ENCODE measurements at places on chromosomes 3 and 15. TPM values are rescaled to one million over a fixed set of nuclear protein-coding genes. Genes with fewer than 3 reads are reported as not detected.

The DNAH1 gene
- total RNA-seq: 0.74 TPM

The GOLGA6D gene
- total RNA-seq: not detected

The CTXND1 gene
- total RNA-seq: not detected

The COL8A1 gene
- 5.2 TPM for total RNA-seq

The CPNE4 gene
- total RNA-seq: not detected

DNA sequence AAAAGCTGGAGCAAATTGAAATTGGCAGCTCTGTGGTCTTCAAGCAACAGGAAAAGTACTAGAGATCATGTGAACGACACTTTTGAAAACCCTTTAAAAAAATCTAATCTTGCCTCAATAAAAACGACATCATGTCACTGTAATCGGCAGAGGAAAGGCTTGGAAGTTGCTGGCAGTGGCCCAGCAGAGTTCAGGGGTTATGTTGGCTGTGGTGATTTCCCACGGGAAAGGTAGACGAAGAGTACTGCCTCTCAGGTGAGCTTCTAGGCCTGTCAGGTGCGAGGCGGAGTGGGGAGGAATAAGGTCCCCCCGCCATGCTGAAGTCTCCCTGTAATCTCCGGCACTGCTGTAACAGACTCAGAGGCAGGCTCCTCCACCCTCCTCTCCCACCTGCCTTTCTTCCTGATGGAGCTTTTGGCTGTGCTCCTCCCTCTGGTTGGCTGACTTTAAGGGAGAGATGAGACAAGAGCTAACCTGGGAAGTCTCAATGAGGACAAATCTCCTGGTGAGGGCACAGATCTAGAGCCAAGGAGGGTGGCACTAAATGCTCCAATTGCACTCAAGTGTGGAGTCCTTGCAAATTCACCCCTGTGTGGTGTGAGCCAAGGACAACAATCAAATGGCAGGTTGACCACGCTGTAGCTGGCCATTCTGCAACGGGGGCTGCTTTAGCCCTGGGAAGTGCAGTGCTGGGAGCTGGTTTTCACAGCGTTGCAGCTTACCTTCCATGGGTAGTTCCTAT, 18.7 kb upstream of the HES1 start:
- DNase-seq: no peak

DNA sequence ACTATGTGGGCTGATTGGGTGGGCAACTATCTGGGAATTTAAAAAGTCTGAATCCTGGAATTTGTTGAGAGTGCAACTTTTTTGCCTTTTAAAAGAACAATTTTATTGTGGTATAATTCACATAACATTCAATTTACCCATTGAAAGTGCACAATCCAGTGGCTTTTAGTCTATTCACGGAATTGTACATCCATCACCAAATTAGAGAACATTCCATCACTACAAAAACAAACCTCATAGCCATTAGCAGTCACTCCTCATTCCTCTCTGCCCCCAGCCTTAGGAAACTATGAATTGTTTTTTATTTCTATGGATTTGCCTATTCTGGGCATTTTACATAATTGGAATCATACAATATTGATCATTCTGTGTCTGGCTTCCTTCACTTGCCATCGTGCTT, 101.8 kb upstream of the ALDH1A3 start:
- DNase-seq: no peak

GRCh38 chr3:10387881-10388609, 67.1 kb upstream of the SEC13 start:
- no peak for DNase-seq

- no peak for DNase-seq
Measured at GRCh38 chr3:112779558-112780480, 66.8 kb downstream of the CD200R1L start.

DNA sequence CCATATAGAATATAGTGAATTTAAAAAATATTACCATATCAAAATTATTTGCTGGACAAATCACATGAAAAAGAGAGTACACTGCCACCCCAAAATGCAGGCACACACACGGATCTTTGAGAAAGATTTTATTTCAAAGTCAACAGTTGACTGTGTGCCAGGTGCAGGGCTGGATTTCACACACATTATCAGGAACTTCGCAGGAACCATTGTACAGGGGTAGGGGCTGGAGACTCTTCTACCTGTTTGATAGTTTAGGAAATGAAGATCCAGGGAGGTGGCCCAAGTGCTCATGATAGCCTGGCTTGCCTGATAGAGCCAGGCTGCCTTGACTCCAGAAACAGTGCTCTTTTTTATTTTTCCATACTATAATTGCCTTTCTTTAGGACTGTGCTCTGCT, 54.2 kb downstream of the IL1RAP start:
- DNase-seq: peak; percentile 4

- DNase-seq: no peak
Measured at GRCh38 chr15:79657722-79658121, 225.6 kb downstream of the MINAR1 start.

DNA sequence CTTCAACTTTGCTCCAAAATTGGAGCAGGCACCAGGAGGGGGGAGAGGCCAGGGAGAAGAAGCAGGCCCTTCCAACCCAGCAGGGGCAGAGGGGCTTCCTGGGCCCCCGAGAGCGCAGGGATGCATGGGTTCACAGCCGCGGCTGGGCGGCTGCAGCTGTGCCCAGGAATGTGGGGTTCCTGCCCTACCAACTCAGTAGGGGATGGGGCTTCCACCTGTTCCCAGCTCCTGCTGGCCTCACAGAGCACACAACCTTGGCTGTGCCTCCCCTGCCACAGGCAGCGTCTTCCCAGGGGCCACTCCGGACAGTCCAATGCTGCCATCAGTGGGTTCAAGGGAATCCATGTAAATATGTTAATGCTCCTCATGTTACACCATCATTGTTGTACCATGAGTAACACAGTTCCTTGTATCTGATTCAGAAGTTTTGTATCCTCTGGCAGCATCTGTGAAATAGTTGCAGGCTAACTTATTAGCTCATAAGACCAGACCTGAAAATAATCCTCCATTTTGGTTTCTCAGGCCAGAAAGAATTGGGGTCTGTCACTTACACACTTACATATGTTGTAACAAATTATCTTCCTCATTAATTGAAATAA, 12.1 kb upstream of the SIAH2 start:
- no peak for DNase-seq

GRCh38 chr3:13219902-13220296, 146.7 kb upstream of the IQSEC1 start:
- DNase-seq: no peak

GRCh38 chr15:67720556-67721175, 104.6 kb upstream of the SKOR1 start:
- no peak for DNase-seq

GRCh38 chr3:12438318-12438717, 46.0 kb upstream of the TSEN2 start:
- no peak for DNase-seq

GRCh38 chr15:90885432-90886290, 1.4 kb downstream of the FES start:
- DNase-seq: peak; percentile 69

GRCh38 chr15:25909806-25910205, 46.7 kb upstream of the ATP10A start:
- DNase-seq: no peak

DNA sequence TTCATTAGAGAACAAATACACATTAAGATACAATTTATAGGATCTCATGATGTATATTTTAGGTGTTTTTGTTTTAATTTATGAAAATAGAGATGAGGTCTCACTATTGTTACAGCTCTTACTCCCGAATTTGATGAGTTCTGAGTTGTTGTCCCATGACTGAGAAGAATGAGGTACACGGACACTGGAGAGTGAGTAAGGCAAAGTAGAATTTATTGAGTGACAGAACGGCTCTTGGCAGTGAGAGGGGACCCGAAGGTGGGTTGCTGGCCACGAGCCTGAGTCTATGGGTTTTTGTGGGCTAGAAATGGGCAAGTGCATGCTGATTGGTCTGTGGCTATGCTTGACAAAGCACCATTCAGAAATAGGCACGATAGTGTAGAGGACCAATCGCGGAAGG, 3.1 kb upstream of the RNF168 start:
- DNase-seq: no peak

- no peak for DNase-seq
Measured at GRCh38 chr3:122002611-122003010, 19.4 kb downstream of the ILDR1 start.

GRCh38 chr3:170539897-170540296, 46.0 kb downstream of the SLC7A14 start:
- DNase-seq: peak; percentile 21

DNA sequence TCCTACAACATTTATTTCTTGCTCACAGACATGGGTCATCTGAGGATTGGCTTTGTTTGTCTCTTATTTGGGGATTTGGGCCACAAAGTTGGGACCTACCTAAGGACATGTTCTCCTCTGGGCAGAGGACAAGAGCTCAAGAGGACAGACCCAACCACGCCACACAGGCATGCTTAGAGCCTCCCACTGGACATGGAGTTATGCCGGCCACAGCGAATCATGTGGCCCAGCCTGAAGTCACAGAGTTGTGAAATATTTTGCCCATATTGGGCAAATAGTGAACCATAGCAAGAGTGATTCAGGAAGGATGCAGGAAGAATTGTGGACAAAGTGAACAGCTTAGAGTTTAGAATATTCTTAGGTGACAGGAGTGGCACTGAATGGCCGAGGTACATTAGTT, 9.9 kb downstream of the TRAK1 start:
- DNase-seq: no peak

- peak; percentile 15 for DNase-seq
Measured at GRCh38 chr3:79954756-79955155, 187.0 kb upstream of the ROBO1 start.

DNA sequence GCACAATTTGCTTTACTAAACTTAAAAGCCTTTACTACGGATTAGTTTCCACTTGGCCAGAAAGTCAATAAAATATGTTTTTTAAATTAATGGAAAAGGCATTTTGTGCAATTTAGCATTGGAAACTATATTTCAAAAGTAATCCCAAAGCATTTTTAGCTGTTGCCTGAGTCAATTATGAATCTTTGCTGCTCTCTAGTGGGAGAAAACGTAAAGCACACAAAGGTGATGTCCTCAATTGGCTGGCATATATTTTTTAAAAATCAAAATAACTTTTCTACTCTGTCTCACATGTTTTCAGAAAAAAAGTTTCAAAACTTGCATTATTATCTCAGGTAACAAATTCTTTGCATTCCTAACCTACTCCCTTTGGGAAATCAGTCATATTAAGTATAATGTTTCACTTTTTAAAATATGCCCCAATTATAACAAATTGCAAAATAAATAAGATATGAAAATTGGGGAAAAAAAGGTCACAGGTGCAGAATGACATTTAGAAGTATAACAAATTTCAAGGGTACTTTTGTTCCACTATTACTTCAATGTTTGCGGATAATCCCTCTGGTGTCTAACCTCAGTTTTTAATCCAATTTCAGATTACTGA, 47.2 kb upstream of the TEX55 start:
- DNase-seq: peak; percentile 35

- peak; percentile 52 for DNase-seq
Measured at GRCh38 chr15:79329171-79329611, 18.3 kb downstream of the TMED3 start.

All from Daoy (cell line).